ENCODE measurements at places on chromosomes 11 and 22.

DNA sequence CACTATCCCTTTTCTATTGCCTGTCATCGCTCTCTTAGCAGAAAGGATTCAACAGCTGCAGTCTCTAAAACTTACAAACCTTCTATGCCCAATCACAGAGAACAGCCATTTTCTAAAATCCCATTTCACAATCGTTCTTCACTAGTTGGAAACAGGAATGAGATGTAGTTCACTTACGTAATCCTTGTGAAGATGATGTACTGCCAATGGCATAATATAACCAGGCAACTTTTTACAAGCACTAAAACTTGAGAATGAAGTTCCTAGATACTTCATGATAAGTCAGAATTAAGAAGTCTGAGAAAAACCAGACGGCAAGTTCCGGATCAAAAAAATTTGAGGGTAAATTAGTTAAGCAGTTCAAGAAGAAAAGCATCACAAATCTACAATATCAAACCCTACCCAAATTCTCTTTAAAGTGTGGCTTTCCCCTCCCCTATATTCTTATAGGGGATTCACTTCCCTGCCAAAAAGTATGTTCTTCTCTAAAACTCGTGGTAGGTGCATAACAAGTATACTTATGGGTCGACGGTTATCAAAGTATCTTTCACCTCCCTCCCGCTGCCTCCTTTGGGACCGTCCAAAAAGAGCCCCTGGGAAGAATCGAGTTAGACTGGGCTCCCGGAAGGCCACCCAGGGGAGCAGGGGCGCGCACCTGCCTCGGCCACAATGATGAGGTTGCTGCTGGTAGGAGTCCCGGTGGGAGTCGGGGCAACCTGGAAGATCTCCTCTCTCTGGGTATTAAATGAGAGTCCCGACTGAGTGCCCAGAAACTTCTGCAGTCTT, 666 bp downstream of the MSANTD4 start:
- DNase-seq, result peak; percentile 4

DNA sequence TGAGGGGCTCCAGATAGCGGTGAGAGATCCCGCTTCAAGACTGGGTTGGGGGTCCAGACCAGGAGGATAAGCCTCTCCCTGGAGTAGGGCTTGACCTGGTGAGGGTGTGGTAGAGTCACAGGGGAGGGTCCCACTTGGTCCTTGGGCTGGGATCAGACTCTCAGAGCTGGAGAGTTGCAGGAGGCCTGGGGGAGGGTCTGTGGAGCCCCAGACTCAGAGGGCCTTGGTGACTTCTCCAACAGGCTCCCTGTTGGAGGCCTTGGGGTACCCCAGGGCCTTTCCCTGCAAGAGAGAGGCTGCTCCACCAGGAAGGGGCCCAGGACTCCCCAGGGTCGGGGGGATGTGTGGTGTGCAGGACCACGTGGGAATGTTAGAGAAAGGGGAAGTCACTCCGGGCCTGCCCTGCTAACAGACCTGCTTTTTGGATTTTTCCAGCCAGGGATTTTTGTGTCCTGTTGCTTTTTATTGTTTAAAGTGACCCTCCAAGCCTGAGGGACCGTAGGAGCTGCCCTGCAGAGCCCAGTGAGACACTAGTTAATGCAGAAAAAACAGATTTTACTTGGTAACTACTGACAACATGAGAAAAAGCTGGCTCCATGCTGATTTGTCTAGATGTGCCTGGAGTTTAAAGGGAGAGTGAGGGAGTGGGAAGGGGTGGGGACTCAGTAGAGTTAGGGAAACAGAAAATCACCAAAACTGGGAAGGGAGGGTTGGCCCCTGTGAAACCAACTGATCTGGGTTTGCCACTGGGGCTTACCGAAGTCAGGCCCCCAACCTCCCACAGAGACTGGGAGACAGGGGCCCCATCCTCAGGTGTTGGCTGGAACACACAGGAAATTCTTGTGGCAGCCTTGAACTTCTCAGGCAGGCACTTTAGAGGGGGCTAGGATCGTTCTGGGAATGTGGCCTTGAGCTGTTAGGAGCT, 801 bp upstream of the TXNRD2 start:
- DNase-seq, result no peak

DNA sequence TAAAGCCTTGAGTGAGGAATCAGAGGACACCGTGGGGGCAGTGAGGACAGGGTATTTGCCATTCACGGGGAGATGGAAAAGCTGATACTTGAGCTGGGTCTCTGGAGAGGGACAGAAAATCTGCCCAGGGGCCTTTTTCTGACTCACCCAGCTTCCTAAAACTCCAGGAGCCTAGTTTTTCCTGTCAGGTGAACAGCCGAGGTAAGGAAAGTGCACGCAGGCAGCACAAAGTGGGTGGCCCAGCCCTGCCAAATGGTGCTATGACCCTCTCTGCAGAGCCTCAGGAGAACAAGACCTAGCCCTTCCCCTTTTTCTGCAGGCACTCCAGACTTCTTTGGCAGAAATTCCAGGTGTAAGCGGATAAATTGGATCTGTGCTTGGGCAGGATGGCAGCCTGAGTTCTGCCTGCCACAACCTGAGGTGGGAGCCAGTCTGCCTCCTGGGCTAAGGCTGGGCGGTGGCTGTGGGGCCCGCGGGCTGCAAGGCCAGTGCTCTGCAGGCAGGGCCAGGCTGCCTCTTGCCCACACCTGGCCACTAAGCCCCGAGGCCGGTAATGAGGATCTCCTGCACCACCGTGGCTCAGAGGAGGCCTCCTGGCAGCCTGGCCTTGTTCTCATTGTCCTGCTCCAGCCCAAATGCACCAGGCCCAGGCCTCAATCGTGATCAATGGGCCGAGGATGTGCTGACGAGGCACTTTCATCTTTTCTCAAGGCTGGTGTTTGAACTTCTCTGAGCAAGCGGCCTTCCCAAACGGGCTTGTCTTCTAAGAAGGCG, 72.9 kb upstream of the LMO1 start:
- no peak for DNase-seq

GRCh38 chr11:112132737-112133136, 31.2 kb downstream of the IL18 start:
- DNase-seq, result no peak

DNA sequence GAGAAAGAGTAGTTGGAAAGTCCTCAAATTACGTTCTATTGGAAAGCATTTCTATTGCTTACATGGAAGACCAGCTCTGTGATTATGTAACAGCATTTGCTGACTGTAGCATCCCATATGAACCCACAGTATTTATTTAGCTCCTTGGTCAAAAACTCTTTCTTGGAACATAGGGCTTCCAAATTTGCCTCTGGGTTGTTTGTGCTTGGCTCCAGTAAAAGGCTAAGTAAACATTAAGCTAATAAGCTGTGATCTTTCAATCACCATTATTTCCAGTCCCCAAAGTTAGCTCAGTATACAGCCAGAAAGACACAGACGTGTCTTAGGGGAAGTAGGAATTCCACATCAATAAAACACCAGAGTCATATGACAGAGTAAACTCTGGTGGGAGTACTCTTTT, 668.8 kb downstream of the DLG2 start:
- DNase-seq, result no peak

DNA sequence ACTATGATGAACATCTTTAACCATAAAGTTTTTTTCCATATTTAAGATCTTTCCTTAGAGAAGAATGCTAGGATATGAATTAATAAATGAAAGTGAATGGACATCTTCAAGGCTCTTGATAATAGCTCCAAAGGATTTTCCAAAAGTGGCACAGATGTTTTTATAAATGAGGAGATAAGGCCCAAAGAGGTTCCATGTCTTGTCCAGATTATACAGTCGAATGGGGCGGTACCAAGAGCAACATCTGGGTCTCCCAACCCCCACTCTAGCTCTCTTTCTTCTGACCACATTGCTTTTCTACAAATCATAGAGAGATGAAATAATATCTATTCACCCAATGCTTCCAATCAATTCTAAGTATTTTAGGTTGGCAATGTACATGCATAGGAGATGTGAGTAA, 114.1 kb downstream of the KCNC1 start:
- no peak for DNase-seq

- peak; percentile 3 for DNase-seq
These were observed 21.6 kb downstream of the NNMT start for GRCh38 chr11:114317787-114318137.

DNA sequence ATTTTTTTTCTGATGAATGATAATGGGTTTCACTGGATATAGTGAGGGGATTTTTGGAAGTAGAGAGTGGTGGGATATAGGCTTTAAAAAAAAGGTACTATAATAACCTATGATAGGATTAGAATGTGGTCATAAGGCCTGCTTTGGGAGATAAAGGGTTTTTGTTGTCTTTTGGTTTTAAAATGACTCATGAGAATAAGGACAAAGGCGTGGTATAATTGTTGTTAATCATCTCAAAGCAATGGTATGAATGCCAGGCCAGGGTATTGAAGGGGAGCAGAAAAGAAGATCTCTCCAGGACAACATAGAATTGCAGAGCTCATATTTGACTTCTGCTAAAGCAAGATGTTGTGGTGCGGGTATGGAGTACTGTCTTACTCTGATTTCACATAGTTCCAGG, 579.4 kb downstream of the JRKL start:
- no peak for DNase-seq

GRCh38 chr22:50479721-50480120, 1.6 kb upstream of the ADM2 start:
- DNase-seq, result no peak

GRCh38 chr22:25156736-25157135, 42.9 kb upstream of the CRYBB3 start:
- DNase-seq, result no peak

DNA sequence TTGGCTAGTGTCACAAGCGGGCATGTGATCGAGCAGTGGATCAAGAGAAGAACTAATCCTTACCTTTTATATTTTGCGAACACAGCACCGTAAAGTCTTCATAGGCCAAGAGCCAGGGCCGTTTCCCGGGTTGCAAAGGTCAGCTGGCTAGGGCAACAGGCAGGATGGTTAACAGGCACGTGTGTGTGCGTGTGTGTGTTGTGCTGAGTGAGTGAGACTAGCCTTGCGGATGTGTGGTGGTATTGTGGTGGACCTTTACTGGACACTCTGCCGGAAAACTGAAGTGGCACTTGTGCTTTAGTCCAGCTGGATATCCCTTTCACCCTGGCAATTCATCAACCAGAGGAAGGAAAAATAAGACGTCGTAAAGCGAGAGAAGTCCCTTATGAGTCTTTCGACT, 176.7 kb downstream of the BCR start:
- no peak for DNase-seq

- no peak for DNase-seq
These were observed 90.7 kb downstream of the MORC2 start for GRCh38 chr22:30877662-30878515.

- peak; percentile 45 for DNase-seq
These were observed 8.5 kb upstream of the CHRDL2 start for GRCh38 chr11:74739546-74740270.

DNA sequence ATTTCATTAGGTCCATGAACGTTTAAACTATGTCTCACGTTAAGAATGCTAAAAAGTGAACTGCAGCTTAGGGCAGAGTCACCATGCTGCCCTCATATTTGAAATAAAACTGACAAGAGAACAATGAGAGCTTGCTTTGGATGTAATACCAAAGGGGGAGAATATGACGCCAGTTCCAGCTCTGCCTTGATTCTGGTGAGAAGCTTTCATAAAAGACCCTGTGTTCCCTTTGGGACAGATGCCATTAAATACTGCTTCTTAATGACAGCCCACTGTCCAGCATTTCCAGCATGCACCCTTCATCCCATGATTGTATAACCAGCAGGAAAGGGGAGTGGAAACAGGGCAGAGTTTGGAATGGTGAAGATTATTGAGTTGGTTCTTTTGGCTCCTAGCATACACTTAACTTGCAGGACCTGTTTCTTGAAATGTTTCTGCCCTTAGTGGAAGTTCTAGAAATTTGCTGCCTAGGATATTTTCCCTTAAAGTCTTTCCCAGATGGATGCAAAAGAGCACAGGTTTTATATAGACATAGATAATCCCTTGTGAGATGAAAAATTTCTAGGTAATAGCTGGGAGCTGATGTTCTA, 139.3 kb upstream of the LDLRAD3 start:
- DNase-seq, result no peak

DNA sequence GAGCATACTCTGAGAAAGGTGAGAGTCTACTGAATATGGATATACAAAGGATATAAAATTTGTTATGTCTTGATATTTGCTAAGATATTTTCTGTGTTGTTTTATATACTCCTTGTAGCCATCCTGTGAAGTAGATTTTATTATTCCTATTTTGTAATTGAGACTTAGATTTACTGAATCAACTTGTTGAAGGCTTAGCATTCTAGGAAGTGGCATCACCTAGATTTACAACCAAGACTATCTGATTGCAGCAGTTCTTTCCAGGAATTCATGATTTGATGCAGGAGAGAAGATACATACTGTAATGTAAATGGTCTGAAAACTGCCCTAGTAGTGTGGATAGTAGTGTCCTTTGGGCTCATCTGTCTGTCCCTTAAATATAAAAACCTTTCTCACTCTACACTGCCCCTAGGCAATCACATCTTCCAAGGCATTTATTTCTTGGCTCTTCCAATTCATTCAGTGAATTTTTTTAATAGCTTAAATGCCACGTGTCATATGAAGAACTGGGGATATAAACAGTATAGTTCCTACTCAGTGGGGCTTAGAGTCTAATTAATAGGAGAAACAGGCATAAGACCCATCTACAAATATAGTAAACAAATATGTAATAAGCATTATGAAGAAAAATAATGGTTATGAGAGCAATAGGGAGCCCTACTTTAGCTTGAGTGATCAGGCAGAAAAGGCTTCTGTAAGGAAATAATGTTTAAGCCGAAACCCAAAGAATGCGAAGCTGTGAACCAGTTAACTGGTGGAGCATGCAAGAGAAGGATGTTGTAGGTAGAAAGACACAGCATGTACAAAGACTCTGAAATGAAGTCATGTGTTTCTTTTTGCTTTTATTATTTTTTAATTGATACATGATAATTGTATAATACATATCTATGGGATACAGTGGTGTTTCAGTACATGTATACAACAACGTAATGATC, 13.6 kb downstream of the IPO7 start:
- no peak for DNase-seq

GRCh38 chr11:134944986-134945385, 532.9 kb upstream of the B3GAT1 start:
- no peak for DNase-seq

DNA sequence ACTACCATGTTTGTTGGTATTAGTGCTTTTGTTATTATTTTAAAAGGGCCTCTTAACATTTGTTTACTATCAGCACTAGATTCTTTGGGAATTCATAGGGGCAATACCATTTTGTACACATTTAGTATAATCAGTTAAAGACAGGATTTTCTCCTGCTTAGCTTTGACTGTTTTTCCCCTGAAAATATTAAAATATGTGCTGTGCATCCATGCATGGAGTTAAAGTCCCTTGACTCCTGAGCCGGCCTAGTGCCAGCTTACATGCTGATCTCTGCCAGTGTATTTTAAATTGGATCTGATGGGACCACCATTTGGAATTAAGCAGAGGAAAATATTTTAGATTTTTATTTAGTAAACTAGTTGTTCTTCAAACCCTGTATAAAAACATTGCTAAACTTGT, 161.4 kb downstream of the METTL15 start:
- no peak for DNase-seq

GRCh38 chr11:128473636-128474035, 113.7 kb downstream of the ETS1 start:
- peak; percentile 69 for DNase-seq

- no peak for DNase-seq
These were observed 1.4 kb downstream of the SMPD1 start for GRCh38 chr11:6391537-6392134.

GRCh38 chr22:46275455-46276122, 7.8 kb downstream of the TTC38 start:
- no peak for DNase-seq

All from CD4-positive, alpha-beta T cell treated with Interleukin-4 for 1 hour (primary cell).